Uterus (tissue), 4 donors: ENCODE measurements at places on chromosomes 3 and 15. TPM values are rescaled to one million over a fixed set of nuclear protein-coding genes. Genes with fewer than 3 reads are reported as not detected.
A peak's percentile ranks its signal among the peaks of the same experiment; 100 is the strongest.

Gene TTC23
- 54.1 TPM for total RNA-seq

Gene MRPL3
- total RNA-seq, result 63.7 TPM

Gene ZBTB20
- total RNA-seq, result 35.6 TPM

Gene NEK10
- total RNA-seq, result under 0.01 TPM

Gene ALPK3
- total RNA-seq, result 5.8 TPM

Gene SPINK8
- not detected for total RNA-seq

Gene CD80
- 1.1 TPM for total RNA-seq

Gene HRH1
- 9.4 TPM for total RNA-seq

Gene BCHE
- total RNA-seq, result 252 TPM

DNA sequence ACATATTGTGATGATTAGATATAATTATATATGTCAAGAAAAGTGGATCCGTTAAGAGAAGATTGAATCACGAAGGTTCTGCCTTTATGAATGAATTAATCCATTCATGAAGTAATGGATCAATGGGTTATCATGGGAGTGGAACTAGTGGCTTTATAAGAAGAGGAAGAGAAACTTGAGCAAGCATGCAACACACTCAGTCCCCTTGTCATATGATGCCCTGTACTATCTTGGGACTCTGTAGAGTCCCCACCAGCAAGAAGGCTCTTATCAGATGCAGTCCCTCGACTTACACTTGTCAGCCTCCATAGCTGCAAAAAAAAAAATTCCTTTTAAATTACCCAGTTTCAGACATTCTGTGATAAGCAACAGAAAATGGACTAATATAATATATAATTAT lies 301.9 kb downstream of the RAP2B start:
- DNase-seq, result no peak

DNA sequence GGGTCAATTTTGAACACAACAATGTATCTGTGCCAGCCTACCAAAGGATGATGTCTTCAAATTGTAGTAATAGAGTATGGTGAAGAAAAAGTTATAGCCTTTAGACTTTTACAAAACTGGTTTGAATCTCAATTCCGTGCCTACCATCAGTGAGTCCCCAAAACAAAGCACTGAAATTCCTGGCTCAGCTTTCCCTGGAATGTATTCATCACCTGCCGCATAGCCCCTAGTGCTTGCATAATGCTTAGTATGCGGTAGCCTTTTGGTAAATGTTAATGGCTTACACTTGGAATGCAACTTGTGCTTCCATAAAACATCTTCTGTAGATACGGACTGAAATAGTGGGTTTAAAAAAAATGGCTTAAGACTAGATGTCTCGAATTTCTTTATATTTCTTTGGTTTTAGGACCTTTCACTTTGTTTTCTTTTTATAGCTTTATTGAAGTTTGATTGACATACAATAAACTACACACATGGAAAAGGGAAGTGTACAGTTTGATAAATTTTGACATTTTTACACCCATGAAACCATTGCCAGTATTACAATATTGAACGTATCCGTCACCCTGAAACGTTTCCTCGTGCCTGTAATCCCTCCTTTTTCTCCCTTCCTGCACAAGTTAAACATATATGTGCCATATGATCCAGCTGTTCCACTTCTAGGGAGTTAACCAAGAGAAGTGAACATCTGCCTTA lies 12.1 kb downstream of the SACM1L start:
- no peak for DNase-seq

GRCh38 chr3:53083949-53084309 lies 38.1 kb upstream of the SFMBT1 start:
- no peak for DNase-seq

- DNase-seq, result no peak
These were observed 14.1 kb downstream of the CMTM6 start for GRCh38 chr3:32488474-32489008.

DNA sequence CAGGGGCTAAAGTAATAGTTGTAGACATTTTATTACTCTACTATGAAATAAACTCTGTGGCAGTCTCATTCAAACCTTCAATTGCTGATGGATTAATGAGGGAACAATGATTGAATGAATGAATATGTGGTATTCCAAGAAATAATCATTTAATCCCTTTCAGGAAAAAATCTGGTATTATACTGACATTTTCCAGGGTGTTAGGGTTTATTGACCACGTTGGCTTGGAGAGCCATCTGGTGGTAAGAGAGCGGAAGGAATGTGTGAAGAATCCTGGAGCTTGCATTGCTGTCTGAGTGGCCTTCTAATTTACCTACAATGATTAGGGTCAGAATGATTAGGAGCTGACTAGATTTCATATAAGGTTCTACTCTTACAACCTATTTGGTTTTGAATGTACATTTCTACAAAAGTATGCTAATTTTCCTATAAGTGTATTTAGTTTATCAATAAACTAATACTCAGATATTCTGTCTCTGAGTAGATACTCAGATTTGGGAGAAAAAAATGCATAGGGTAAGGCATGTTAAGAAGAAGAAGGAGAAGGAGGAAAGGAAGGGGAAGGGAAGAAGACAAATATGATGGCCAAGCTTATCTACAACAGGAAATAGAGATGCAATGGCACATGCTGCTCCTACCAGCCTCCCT lies 249.9 kb downstream of the ROBO1 start:
- DNase-seq, result no peak

- no peak for DNase-seq
These were observed 592.7 kb upstream of the NAALADL2 start for GRCh38 chr3:174266476-174266875.

DNA sequence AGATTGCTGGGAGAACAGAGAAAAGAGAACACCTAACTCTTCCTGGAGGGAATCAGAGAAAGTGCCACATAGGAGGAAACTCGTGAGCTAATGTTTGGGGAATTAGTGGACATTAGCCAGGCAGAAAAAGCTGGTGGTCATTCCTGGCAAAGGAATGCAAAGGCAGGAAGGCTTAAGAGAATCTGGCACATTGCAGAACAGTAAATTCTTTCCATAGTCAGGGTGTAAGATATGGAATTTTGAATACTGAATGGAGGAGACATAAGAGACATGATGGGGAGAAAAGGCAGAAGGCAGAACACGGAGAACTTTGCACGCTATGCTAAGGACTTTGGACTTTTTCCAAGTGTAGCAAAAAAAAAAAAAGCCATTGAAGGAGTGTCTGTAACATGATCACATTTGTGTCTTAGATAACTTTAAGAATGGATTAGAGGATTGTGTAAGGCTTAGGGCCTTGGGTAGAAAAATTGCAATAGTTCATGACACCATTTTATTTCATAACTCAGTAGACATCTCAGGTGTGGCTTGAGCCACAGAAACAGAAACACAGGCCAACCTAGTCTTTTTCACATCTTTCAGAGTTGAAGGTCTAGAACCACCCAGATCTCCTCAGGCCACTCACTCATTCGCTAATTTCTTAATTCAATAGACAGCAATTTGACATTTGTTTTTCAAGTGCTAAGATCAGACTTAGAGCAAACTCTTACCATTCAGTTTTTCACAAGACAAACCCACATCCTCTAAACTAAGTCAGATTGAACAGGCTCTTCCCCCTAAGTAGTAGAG lies 31.2 kb upstream of the CCDC80 start:
- DNase-seq, result no peak

GRCh38 chr3:192299921-192300320 lies 427.4 kb downstream of the FGF12 start:
- DNase-seq, result no peak

DNA sequence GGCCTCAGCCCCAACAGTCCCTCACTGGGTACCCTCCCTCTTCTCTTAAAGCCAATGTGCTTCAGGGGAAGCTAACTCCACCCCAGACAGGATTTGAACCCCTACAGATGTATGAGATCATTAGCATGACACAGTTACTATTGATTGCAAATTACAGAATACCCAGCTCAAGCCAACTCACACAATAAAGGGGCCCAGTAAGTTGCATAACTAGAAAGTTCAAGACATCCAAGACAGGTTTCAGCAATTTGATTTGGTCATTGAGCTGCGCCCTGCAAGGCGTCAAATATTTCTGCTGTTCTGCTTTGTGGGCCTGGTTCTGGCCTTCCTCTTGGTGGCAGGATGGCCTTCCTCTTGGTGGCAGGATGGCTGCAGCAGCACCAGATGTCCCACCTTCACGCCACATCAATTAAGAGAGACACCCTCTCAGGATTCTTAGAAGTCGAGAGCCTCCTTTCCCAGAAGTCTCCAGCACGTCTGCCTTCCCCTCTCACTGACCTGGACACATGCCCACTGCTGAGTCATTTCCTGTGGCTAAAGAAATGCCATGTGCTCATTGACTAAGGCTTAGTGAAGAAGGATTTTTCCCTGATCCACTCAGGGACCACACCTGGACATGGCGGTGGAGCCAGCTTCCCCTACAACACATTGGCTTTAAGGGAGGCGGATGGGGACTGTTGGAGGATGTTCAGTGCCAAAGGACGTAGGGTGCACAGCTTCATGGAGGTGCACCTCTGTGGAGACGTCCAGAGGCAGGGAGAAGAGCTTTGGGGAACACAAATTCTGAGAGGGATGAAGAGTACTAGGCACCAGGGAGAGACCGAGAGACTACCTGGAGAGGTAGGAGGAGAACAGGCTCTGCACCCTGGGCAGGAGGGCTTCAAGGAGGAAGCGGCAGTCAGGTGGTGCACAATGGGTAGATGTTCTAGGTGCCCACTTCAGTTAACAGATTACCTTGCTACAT lies 49.1 kb downstream of the DNASE1L3 start:
- peak; percentile 79 for DNase-seq

DNA sequence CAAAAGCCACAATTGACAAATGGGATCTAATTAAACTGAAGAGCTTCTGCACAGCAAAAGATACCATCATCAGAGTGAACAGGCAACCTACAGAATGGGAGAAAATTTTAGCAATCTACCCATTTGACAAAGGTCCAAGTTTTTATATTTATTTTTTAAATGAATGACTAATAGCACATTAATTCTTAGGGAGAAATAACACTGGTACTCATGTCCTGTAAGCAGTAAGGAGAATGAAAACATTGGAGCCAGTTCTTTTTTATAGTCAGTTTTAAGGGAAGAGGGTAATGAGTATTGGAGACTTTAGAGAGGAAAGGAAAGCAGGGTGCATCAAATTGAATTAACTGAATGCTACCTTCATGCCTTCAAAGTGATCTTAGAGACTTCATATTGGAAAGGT lies 404.7 kb upstream of the TGFBR2 start:
- DNase-seq, result no peak

GRCh38 chr15:65130941-65131340 lies 2.7 kb downstream of the PDCD7 start:
- DNase-seq, result no peak

DNA sequence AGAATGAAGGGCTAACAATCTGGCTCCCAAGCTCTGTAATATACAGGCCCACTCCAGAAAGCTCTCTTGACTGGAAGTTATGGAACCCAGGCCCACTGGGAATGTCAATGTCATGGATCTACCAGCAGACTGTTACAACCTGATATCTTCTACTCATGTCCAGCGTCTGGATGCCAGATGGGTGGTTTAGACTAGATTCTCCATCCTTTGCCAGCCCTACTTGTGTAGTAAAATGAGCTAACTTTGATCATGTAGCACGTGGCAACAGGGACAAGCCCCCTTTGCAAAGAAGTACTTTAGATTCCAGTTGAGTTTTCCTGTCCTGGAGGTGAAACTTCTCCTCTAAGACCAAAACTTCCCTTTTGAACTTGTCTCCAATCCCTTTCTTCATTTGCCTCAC lies 55.1 kb downstream of the HEG1 start:
- no peak for DNase-seq

DNA sequence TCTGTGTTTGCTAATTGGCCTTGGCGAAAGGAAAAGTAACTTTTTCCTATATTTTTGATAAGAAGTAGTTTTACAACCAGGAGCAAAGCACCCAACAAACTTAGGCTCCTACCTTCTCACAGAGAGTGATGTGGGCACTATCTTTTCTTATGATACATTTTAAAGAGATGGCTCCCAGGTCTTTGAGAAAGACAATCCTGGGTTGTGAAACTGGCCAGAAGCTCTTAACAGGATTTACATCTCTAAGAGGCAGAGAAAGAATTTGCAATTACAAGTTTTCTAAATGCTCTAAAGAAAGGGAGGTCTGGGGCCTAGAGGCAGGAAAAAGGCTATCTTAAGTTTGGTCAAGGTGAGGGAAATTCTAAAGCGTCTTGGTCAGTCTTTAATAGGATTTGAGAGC lies 609.7 kb downstream of the VGLL3 start:
- DNase-seq, result no peak

DNA sequence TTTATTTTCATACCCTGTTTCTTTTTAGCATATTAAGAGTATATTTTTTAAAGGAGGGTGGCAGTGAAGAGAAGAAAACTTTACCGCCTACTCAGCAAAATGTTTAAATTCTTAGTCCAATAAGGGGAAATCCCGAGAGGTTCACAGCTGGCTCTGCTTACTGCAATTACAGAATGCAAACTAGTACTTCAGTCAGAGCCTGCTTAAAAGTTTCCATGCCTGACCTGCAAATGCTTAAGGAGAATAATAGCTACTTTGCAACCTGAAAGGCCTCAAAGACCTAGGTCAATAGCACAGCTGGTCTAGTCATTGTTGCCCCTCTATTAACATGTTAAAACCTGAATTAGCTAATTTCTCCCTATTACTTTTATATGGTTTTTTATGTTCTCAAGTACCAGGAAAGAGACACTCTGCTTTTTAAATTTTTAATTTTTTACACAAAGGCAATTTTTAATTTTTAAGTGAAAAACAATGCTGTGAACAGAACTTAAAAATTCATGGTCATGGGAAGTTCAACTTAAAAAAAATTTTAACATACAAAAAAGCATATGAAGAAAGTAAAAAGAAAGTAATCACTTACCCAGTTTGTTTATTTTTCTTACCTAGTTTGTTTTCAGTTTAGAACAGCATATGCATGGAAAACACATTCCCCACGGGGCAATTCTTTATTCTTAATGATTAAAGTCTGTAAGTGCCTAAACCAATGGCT lies 79.2 kb downstream of the P3H2 start:
- DNase-seq, result no peak

DNA sequence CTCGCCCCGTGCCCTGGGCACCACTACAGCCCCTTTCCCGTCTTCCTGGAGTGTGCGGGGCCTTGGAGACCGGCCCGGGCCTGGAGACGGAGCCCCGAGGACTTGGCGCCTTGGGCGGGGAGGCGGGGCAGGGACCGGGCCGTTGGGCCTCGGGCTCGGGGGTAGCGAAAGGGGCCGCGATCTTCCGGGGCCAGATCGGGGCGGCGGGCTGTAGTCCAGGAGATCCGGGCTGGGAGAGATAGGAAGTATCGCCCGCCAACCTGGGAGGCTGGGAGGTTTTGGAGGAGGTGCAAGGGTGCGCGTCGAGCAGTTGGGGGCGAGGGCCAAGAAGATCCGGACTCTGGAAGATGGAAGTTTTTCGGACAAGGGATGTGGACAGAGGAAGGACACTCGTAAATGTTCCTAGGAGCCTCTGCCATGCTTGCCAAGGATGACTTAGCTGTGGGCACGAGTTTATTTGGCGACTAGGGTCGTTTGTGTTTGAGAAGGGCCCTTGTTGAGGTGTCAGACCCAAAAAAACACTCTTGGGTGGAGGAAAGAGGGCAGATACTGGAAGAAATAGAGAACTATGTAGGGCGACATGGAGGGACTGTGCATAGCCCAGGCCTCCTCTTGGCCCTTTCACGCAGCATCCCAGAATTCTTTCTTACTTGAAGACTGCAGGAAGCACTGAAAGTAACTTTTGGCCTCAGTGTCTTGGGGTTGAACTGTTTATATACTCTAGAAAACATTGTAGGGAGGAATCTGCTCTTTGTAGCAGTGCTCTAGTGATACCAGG lies 712 bp downstream of the RTF1 start:
- peak; percentile 32 for DNase-seq

- DNase-seq, result no peak
These were observed 62.7 kb upstream of the BLM start for GRCh38 chr15:90654233-90655136.

- no peak for DNase-seq
These were observed 508 bp upstream of the ECT2 start for GRCh38 chr3:172750069-172750367.

GRCh38 chr3:115783938-115784738 lies 160.8 kb downstream of the GAP43 start:
- peak; percentile 94 for DNase-seq
